ENCODE measurements at places on chromosomes 5 and 9.

DNA sequence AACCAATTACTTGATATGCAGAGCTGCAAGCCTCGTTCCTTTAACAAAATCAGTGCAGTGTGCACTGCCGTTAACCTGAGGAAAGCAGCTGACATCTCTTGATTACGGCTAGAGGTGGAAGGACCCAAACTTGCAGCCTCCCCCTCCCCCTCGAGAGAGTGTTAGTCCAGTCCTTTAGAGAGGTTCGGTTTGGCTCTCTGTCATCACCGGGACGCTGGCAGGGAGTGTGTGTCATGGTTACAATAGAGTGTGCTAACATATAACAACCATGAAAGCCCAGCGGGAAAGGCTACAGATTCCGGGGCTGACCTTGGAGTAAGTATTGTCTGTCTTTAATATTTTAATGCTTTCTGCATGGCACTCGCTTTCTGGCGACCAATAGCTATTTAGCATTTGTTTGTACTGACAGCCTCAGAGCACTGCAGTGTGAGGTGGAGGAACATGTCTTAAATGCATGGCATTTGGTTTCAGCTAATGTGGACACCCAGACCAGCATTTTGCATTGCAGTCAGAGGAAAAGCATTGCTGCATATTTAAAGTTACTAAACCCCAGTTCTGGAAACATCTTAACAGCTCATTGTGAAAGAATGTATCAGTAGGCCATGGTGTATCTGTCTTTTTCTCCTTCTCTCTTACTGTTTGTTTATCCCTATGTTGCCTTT, 237.5 kb downstream of the CD180 start:
- peak; percentile 73 for DNase-seq

DNA sequence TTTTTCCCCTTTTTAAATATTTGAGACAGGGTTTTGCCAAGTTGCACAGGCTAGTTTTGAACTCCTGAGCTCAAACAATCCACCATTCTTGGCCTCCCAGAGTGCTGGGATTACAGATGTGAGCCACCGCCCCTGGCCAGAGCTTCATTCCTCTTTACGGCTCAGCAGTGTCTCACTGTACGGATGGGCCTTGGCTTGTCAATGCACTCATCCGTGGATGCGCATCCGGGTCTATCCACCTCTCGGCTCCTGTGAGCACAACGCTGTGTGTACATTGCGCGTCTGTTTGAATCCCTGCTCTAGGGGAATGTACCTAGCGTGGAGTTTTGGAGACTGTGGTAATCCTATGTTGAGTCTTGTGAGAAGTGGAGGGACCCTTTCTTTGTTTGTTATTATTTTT, 10.9 kb upstream of the EGFL7 start:
- no peak for DNase-seq

DNA sequence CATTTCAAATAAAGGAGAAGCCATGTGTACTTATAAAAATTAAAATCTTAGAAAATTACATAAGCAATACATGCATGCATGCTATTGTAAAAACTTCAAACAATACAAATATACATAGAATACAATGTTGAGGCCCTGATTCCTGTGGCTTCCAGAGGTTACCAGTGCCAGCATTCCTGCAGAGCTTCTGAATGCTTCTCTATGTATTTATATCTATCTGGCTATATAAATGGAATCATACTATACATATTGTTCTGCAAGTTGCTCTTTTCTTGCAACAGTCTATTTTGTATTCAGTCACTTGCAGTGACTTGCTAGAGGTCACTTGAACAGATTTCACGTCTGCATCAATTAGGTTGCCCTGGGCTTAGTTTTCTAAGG, 3.2 kb upstream of the IL12B start:
- DNase-seq = no peak

DNA sequence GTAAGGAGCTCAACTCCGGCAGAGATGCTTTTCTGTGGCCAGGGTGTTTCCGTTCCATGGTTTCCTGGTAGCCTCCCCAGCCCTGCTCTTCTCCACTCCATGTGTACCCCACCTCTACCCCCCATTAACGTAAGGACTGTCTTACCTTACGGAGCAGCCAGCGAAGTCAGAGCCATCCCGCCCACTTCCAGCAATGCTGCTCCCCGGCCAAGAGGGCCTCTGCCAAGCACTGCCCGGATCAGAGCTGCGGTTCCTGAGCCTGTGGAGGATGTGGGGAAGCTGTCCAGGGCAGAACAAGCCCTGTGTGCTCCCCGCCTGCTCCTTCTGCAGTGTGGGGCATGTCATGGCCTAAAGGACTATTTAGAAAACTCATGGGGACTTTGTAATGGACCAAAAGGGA, 261.2 kb downstream of the GADD45G start:
- no peak for DNase-seq

GRCh38 chr5:30502277-30502676, 691.2 kb upstream of the CDH6 start:
- DNase-seq = peak; percentile 40

- no peak for DNase-seq
Measured at GRCh38 chr5:167814040-167814439, 477.4 kb upstream of the WWC1 start.
